ENCODE measurements at places on chromosomes 11 and 22.

DNA sequence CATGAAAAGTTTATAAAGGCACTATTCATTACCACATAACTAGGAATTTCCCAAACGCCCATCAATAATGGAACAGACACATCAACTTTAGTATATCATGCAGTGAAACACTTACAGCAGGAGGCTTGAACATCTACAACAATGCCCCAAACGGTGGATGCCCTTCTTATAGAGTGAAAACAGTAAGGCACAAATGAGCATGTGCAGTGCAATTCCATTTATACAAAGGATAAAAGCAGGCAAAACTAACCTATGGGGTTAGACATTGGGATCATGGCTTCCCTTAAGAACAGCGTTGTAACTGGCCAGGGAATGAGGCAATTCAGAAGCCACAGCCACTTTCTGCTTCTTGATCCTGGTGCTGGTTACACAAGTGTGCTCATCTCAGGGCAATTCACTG, 1363.0 kb downstream of the TBC1D22A start:
- DNase-seq, result no peak

- DNase-seq, result no peak
These were observed 16.4 kb upstream of the SCGB1A1 start for GRCh38 chr11:62402226-62402959.

DNA sequence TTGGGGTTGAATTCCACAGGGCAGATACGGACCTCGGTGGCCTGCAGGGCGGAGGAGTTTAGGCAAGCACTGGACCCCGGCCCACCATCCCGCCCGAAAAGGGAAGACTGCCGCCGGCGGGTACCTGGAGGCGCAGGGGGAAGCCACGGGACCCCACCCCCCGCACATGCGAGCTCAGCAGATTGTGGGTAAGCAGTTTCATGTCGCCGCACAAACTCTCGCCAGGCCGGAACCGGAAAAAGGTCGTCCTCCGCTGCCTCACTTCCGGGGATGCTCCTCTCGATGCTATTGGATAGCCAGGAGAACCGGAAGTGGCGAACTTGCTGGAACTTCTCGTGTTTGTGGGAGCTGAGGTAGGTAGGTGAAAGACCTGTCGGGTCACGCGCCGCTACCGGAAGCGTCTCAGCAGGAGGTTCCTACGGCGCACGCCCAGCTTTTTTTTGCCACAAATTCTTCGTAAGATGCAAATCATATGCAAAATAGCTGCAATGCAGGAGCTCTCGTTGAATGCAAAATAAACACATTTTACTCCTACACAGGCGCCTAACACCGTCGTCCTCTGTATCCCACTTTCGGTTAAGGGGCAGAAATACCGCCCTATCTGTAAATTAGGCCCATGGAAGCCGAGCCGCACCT, at the start of gene TRMT112:
Gene TRMT112 (minus strand): TSS at position 235 of the 636 bp plus-strand sequence. CDS start 33 bp downstream, at position 202.
- peak; percentile 98 for DNase-seq

DNA sequence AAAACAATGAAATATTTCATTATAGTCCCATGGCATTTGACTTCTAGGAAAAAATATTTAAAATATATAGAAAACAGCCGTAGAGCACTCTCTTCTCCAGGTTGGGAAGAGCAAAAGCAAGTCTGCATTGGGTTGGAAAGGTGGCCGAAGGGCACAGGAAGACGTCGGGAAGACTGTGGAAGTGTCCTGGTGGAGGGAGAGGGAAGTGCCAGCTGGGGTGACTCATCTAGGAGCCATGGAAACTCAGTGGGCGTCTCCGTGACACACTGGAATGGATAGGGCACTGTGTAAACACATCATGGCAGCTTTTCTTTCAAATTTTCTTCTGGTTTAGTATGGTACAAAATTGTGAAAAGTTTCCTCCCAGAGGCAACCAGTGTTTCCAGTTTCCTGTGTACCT, 12.7 kb downstream of the GTPBP1 start:
- no peak for DNase-seq

DNA sequence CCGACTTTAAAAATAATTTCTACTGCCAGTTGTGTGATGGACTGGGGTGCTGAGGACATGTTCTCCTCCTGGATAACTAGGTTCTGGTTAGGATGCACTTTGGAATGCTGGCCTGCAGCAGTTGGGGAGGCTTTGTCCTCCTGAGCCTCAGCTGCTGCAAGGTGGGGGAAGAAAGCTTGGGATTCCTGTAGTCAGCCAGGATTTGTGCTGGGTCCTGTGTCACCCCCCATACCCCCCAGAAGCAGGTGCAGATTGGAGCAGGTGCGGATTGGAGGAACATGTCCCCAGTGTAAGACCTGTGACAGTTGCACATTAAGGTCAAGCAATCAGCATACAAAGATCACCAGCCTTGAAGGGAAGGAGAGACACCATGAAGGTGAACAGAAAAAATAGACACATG, 51.1 kb downstream of the MED15 start:
- no peak for DNase-seq

GRCh38 chr11:41665441-41666360, 206.2 kb upstream of the LRRC4C start:
- DNase-seq, result peak; percentile 3

DNA sequence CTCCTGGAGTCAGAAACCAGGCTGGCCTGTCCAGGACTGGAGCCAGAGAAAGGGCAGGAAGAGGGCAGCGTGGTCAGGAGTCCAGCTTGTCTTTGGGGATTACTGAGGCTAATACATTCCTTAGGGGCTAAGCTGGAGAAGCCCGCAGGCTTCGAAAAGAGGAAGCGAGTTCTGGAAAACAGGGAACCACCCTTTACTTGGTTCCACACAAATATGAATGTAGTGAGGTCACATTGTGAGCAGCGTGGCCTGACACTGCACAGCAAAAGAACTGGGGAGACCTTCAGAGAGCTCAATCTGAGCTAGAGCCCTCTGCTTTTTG, 132.3 kb downstream of the CEP164 start:
- no peak for DNase-seq

Data from putamen (tissue), 1 donor.